CD4-positive, alpha-beta T cell treated with Interleukin-4 for 4 hours (primary cell): ENCODE measurements at places on chromosomes 2 and 18.

DNA sequence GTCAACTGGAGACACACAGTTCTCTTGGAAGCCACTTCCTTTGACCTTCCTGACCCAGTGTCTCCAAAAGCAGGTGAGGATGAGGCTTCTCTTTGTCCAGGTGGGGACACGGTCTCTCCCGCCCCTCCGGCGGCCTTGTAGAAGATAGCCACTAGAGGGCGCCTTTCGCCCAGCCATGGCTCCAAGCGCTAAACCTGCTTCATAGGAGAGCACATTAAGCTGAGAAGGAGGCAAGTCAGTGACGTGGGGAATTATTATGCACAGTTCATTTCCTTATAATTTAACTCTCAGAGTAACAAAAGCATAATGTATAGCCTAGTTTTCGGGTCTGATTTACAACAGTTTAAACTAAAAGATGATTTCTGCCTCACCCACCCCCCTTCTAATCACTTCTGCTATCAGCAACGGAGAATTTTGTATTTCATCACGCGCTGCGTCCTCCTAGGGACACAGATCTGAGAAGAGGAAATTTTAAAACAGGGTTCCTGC is 208.7 kb downstream of the ICOS start:
- peak; percentile 79 for DNase-seq

DNA sequence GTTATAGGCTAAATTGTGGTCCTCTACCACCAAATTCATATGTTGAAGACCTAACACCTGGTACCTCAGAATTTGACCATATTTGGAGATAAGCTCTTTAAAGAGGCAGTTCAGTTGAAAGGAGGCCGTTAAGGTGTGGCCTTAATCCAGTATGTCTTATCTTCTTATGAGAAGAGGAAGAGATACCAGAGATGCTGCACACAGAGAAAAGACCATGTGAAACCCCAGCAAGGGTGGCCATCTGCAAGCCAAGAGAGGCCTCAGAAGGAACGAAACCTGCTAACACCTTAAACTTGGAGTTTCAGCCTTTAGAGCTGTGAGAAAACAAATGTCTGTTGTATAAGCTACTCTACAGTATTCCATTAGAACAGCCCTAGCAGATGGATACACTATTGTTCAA is 528.1 kb upstream of the DCC start:
- DNase-seq = no peak

GRCh38 chr18:50633992-50634391 is 74.1 kb downstream of the MAPK4 start:
- no peak for DNase-seq

- DNase-seq = peak; percentile 60
These were observed 77.9 kb downstream of the DTNA start for GRCh38 chr18:34787931-34788532.

- no peak for DNase-seq
These were observed 935.3 kb upstream of the KLHL29 start for GRCh38 chr2:22449696-22450095.

DNA sequence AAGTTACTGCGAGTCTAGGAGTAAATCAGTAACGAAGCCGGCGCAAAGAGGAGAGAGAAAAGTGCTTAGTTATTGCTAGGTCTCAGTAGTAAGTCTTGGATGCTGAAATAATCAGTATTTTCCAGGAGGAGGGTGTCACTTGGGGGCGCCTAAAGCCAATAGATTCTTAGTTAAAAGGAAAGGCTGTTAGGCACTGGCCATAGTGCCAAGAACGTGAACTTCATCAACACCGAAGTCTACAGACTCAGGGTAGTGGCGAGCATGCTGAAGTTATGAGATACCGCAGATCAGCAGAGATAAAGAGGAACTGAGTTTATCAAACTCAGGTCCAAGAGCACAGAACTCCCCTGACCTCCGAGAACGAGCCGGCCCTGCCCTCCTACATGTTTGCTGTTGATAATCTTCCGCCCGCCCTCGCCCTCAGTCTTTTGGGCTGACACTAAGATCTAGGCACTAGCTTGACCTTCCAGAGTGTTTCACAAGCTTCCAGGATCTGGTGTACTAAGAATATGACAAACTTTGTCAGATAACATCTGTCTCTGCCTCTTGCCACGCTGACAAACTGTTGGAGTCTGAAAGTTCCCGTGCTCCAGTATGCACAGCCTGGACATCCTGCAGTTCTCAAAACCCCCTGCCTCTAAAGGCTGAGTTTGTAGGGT is 49.2 kb downstream of the CYB5A start:
- no peak for DNase-seq
